Activated CD4-positive, alpha-beta T cell treated with anti-CD3 and anti-CD28 coated beads, Interleukin-10, Interleukin-2, amounts not matched to agents 100 ng/mL and 50 ng/mL, durations not matched to agents 16 hours and 8 hours (primary cell): ENCODE measurements at places on chromosomes 7 and 10.

DNA sequence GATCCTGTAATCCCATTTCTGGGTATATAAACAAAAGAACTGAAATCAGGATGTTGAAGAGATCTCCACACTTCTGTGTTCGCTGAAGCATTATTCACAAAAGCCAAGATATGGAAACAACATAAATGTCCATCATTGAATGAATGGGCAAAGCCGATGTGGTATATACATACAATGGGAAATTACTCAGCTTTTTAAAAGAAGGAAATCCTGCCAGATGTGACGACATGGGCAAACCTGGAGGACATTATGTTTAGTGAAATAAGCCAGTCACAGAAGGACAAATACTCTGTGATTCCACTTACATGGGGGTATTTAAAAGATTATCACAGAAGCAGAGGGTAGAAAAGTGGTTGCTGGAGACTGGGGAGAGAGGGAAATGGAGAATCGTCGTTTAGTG lies 23.9 kb upstream of the FAM107B start:
- no peak for DNase-seq

DNA sequence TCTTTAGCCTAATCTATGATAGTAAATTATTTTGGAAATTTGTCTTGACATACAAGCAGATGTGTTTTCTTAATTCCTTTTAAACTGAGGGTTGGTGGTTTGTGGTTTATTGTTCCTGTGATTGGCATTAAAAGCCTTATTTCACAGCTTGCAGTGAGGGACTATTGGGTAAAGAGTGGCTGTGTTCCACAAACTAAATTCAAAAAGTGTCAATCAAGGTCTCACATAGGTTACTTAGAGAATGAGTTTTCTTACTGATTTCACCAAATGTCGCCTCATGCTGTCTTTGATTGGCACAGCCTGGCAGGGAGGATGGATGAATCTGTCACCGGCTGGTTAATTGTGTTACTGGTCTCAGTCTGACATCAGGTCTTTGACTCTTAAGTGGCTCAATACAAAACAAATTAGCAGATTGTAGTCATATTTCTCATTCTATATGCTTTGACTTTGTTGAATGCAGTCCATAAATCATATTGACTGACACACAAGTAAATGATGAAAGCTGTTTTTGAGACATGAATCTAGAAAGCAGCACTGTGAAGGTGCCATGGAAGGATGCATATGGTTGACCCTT lies 66.8 kb upstream of the CYP26C1 start:
- DNase-seq: peak; percentile 4

- no peak for DNase-seq
Measured at GRCh38 chr7:19408706-19409220, 263.5 kb upstream of the FERD3L start.

DNA sequence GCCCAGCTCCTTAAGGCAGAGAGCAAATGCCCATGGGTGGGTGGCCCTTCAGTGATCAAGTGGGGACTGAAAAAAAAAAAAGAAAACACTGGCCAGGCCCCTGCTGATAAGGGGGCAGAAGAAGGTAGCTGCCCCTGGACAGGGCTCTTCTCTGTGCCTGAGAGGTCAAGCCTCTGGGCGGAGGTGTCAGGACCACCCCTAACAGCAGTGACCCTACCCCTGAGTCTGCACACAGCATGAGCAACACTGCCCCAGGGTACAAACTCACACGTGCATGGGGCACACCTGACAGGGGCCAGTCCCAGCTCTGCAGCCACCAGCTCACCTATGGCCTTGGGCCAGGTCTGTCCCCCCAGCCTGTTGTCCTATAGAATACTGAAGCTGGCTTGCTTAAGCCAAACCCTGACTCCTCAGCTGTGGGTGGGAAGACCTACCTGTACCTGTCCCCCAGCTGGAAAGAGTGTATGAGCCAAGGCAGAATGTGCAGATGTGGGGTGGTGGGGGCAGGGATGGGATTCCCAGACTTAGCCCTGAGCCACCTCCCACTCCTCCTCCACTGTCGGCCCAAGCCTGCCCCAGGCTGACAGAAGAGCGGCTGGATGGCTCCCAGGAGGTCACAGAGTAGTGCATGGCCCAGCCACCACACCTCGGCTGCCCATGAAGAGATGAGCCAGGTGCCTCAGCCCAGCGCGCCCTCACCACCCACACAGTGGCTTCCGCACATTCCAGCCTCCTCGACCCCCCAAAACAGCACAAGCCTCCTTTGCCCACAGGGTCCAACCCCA lies 23.7 kb downstream of the KCNH2 start:
- no peak for DNase-seq

GRCh38 chr10:87534173-87534858 lies 29.6 kb downstream of the MINPP1 start:
- DNase-seq: no peak

DNA sequence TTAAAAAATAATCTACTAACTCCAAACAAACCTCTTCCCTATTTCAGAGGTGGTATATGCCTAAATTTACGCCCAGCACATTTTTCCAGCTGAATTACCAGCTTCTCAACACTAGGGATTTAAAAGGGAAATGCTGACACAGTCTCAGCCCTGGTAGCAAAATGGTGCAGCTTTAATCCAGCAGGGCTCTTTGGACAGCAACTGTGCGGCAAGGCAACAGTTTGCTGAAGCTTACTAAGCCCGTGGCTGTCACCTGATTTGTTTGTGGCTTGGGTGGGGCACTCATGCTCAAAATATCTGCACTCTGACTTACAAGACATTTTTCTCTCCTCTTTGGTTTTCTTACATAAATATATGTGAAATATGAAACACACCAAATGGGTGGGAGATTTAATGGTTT lies 206.7 kb downstream of the POU6F2 start:
- DNase-seq: no peak

DNA sequence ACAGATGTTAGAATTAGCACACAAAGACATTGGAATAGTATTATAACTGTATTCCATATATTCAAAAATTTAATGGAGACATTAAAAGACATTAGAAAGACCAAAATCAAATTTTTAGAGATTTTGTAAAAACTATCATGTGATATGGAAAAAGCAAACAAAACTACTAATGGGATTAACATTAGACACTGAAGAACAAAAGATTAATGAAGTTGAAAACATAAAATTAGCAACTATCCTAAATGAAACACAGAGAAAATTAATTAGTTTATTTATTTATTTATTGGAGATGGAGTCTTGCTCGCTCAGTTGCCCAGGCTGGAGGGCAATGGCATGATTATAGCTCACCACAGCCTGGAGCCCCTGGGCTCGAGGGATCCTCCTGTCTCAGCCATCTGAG lies 158.8 kb downstream of the DOCK4 start:
- no peak for DNase-seq

DNA sequence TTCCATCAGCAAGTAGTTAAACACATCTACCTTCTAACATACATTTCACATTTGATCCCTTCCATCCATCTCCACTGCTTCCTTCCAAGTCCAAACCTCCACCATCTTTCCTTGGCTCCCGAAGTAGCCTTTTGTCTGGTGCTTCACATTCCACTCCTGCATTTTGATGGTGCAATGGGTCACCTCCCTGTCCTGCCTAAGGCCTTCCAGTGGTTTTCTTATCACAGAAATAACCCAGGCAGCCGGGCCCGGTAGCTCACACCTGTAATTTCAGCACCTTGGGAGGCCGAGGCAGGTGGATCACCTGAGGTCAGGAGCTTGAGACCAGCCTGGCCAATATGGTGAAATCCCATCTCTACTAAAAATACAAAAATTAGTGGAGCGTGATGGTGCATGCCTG lies 44.5 kb downstream of the EMX2 start:
- no peak for DNase-seq

GRCh38 chr10:69731184-69731583 lies 70.5 kb upstream of the COL13A1 start:
- DNase-seq: no peak
